CD4-positive, alpha-beta T cell treated with Interleukin-6 at 100 ng/mL for 8 hours (primary cell): ENCODE measurements at places on chromosomes 11 and 22.

DNA sequence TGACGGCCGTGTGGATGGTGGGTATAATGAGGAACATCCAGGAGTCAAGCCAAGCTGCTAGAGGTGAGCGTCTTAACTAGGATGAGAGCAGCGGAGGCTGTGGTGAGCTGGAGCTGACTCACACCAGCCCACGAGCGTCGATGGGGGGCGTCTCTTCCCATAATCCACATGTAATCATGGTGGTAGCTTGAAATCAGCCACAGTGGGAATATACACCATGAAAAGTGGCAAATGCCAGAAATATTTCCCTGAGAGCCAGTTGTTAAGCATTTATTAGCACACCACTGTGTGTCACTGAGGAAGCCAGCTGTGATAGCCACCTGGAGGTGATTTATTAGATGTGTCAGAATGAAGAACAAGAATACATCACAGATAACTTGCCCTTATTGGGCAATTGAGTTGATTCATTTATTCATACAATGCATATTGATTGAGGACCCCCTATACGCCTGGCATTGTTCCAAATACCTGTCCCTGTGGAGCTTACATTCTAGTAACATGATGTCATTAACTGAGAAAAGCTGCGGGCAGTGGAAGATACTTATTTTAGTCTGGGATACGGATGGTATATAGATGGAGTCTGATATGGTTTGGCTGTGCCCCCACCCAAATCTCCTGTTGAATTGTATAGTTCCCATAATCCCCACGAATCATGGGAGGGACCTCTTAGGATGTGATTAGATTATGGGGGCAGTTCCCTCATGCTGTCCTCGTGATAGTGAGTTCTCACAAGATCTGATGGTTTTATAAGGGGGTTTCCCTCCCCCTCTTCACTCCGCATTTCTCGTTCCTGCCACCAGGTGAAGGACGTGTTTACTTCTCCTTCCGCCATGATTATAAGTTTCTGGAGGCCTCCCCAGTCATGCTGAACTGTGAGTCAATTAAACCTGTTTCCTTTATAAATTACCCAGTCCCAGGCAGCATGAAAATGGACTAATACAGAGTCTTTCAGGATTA lies 473.4 kb downstream of the METTL15 start:
- no peak for DNase-seq

GRCh38 chr22:29670626-29671025 lies 49.2 kb upstream of the CABP7 start:
- no peak for DNase-seq

DNA sequence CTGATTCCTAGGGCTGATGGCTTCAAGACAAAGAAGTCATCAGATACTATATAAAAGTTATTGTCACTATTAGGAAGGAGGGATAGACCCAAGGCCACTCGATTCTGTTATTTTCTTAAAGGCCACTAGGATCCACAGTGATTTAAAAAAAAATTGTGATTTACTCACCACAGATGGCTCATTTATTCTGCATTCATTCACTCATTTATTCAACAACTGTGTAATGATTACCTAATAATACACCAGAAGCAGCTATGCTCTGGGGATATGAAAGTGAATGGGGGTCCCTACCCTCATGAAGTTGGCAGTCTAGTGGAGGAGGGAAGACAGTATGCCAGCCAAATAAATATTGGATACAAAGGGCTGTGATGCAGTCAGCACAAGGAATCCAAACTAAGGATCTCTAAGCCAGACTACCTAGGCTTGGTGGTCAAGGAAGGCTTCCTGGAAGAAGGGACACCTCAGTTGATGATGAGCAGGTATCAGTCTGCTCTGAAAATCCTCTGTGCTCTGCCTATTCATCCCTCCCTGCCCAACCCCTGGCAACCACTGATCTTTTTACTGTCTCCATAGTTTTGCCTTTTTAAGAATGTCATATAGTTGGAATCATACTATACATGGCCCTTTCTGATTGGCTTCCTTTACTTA lies 110.5 kb downstream of the NAT10 start:
- DNase-seq: no peak

DNA sequence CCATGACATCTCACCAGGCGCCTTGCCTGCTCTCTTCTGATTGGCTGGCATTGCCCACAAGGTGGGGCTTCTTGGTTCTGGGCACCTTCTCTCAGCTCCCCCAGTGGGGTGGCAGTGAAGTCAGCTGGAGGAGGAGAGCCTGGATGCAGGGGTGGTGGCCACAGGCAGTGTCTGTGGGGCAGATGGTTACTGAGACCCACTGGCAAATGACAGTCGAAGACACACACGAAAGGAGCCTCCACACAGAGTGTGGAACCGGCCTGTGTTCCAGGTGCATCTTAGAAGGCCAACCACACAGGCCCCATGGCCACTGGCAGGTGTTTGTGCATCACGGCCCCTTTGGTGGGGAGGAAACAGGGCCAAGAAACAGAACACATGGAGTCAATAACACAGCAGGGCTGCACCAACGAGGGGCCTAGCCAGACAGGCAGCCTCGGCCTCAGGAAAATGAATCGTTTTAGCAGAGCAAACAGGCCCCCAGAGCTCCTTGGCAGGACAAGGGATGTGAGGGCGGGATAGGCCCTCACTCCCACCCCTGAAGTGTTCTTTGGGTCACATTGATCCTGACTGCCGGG lies 683.4 kb downstream of the TBC1D22A start:
- DNase-seq: no peak

DNA sequence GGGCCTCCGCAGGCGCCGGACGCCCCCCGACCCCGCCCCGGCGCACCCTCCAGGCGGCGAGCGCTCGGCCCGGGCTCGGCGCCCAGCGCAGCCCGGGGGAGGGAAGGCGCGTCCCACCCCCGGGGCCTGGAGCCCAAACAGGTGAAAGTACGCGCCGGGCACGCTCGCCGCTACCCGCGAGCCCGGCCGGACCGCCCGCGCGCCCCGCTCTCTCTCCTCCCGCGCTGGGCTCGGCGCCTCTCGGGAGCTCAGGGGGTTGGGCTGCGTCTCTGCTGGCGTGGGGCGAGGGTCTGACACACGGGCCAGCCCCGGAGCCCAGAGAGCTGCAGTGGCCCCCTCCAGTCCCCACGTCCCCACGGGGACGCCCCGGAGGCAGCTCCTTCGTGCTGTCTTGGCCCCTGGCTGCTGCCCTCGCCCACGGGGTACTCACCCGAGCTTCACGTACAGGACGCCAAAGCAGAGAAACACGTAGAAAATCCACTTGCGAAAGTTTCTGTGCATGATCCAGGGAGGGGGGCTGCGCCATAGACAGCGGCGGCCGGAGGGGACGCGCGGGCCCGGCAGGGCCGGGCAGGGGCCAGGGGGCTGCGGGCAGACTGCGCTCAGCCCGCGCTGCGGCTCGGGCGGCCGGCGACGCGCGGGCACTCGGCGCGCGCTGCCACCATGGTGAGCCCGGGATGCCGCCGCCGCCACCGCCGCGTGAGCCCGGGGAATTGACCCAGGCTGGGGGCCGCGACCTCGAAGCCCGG lies 534 bp downstream of the WNT7B start:
- no peak for DNase-seq

GRCh38 chr22:40908895-40909294 lies 42.3 kb upstream of the RBX1 start:
- no peak for DNase-seq

DNA sequence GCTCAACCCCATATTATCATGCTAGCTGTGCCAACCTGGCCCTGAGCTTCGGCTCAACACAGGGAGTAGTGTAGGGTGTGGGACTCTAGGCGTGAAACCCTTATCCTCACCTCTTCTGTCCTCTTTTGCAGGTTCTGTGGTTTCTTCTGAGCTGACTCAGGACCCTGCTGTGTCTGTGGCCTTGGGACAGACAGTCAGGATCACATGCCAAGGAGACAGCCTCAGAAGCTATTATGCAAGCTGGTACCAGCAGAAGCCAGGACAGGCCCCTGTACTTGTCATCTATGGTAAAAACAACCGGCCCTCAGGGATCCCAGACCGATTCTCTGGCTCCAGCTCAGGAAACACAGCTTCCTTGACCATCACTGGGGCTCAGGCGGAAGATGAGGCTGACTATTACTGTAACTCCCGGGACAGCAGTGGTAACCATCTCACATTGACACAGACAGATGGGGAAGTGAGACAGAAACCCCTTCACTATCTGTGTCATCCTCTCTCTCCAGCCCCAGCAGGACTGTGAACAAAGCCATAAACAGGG lies 76.4 kb downstream of the GGTLC2 start:
- no peak for DNase-seq

- no peak for DNase-seq
Observed at GRCh38 chr22:35517769-35518530, 22.7 kb upstream of the RASD2 start.
